ENCODE measurements at places on chromosomes 5 and 9.

DNA sequence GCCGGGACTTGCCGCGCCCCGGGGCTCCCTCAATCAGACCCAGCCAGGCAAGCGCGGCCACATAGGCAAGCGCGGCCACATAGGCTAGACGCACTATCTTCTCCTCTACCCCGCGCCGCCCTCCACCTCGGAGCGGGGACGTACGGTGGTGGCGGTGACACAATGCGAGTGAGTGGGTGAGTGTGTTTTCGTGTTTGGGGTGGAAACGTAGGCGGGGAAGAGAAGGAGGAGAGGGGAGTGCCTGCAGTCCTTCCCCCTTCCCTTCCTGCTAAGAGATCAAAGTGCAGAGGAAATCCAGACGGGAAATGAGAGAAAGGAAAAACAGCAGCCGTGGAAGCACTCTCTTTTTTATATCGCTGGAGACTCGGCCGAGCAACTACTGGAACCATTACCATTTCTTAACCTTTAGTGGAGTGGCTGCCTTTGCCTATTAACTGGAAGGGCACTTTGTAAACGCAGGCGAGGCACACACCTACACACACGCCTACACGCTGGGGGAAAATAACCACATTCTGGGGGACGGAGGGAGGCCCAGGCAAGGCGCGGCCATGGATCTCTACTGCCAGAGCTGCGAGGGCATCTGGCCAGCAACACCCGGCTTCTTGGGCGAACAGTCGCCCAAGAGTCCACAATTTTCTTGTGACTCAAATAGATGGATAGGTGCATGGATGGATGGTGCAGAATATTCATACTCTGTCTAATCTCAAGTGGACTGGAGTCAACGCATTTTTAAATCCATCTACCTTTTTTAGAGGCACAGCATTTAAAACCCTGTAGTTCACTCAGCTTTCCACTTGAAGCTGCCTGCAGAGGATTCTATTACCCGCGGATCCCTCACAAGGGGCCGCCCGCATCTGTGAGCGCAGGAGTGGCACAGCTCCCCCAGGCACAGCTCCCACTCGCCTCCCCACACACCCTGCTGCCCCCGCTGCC, 2.1 kb downstream of the EDIL3 start:
- no peak for DNase-seq

- no peak for DNase-seq
These were observed 37.6 kb downstream of the ARL15 start for GRCh38 chr5:54272746-54273145.

- DNase-seq, result no peak
These were observed 538.5 kb upstream of the DMAC1 start for GRCh38 chr9:8337834-8338766.

DNA sequence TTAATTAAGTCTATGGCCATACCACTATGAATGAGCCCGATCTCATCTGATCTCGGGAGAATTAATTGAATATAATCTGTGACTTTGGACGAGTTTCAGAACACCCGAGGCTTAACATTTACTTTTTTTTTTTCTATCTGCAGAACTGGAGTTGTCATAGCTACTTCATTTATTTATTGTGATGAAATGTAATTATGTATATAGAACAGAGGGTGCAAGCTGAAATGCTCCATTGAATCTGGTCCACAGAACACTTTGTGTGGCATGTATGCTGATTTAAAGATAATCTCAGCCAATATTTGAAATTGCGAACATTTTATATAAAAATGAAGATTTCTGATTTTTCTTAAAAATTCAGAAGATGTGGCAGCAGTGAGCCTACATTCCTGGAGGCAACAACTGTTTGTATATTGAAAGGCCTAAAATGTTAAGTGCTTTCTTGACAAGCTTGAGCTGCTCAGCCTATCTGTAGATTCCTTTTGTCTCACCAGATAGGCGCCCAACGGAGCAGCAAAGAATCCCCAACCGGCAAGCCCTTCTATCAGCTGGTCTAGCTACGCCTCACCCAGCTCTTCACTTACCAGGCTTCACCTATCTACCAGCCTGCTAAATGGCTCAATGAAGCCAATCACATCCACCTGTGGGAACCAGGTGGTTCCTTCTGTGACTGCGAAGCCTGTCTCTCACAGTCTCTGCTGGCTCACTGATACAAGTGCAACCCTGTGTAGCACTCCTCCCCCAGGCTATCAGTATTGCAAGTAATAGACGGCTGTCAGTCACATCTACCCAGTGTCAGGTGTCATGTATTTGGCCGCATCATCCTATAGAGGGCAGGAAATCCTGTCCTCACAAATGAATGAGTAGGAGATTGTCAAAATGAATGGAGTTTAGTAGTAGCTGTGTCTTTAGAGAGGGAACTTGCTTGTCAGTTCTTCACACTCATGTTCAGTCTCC, 170.6 kb upstream of the MRPS30 start:
- DNase-seq, result no peak

- no peak for DNase-seq
These were observed 62.9 kb upstream of the PPARGC1B start for GRCh38 chr5:149667084-149667828.

DNA sequence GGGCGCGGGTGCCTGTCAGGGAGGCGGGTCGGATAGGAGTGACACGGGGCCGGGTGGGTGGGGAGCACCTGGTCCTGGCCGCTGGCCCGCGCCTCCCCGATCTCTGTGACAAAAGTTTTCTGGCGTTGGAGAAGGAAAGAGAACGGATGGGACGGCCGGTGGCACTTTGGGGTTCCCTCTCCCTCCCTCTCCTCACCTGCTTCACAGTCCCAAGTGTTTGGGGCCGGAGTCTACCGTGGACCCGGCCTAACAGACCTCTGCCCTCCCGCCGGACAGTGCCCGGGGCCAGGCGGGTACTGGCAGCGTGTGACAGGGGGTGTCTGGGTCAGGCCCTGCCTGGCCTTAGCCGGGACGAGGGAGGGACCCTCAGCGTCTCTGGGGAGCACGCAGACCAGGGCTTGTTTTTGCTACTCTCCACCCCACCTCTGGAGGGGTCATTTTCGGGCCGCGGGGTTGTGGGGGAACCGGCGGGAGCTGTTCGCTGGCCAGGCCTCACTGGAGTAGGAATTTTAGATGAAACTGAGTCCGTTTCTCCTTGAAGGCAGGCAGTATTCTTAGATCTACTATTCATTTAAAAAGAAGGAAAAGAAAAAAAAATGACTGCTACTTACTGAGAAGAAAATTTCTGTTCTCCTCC, 1.7 kb downstream of the PRDM6 start:
- DNase-seq, result no peak

GRCh38 chr5:143008809-143009521, 238.8 kb downstream of the ARHGAP26 start:
- peak; percentile 26 for DNase-seq

GRCh38 chr5:10975945-10976344, 214.9 kb upstream of the DAP start:
- no peak for DNase-seq

DNA sequence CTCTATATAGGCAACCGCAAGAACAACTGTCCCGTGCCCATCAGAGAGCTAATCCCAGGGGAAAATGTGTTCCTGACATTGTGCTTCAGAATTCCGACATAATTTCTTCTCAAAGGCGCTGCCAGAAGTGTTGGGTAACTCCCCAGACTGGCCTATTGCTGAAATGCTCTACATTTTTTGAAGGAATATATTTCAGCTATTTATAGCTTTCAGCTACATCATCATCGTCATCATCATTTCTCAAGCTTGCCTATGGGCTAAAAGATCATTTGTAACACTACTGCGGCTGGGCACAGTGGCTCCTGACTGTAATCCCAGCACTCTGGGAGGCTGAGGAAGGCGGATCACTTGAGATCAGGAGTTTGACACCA, 49.7 kb downstream of the MYO10 start:
- no peak for DNase-seq

GRCh38 chr5:34525761-34526160, 130.4 kb upstream of the RAI14 start:
- no peak for DNase-seq

GRCh38 chr5:135230251-135230925, 168.6 kb downstream of the MACROH2A1 start:
- no peak for DNase-seq

DNA sequence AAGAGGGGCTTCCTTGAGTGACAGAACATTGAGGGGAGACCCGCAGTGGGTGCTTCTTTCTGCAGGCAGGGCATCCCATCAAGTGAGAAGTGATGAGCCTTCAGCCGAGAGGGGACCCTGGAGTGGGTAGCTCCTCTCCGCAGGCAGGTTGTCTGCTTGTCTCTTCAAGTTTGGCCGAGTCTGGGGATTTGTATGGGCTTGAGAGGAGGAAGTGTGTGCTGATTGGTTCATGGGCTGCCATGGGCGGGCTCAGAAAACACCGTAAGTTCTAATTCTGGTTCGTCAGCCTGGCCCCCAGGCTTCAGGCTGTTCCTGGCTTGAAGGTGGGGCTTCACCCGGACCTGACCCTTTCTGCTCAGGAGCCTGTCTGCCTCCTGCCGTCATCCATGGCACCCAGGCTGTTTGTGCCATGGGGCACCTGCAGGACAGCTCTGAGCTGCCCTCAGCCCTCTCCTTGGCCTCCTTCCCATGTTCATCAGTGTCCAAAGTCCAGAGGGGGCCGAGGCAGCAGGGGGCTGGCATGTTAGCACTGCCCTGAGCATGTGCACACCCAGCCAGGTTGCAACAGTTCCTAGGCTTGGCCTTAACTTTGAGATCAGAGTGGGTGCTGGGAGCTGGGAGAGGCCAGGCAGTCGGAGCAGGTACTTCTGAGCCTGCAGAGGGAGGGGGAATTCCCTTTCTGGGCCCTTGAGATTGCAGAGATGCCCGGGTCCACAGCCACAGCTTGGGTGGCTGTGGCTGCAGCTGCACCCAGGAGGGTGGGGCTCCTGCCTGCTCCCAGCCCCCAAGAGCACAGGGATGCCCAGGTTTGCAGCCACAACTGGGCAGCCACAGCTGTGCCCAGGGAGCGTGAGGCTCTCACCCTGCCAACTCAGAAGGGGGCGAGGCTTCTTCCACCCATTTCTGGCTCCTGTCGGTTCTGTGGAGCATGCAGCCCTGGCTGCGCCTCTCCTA, 13.5 kb upstream of the DHFR start:
- DNase-seq, result no peak

DNA sequence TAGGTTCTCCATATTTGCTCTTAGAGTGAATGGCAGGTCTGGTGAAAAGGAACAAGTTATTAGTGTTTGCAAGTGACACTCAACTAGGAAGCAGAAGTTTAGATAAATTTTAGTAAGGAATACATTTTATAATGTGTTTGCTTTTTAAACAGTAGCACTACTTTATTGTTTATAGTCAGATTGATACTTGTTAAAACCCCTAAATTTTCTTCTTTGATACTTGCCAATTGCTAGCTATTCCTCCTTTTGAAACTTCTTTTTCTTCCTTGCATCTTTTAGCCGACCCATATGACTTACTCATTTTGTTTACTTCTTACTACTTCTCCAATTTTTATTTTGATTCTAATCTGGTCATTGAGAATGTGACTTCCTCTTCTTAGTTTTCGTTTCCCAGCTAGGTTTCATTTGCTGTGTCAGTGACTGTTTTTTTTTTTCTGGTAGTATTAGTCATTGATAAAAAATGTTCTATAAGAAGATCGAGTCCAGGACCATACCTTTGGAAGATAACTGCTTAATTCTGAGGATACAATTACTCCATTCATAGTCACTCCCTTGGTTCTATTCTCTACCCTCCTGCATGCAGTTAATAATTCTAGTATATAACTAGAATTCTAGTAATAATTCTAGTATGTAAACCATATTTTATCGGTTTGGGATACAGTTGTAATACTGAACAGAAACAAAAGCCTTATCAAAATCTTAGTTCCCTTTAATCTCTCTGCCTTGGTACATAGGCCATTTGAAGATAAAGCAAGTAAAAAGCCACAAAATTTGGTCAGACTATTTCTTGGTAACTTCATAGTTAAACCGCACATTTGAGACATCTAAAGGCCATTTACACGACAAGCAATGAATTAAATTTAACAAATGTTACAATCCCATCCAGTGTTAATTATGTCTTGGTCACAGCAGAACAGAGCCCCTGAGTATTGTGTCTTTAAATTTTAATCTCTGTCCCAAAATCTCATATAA, 2.8 kb upstream of the RICTOR start:
- no peak for DNase-seq

DNA sequence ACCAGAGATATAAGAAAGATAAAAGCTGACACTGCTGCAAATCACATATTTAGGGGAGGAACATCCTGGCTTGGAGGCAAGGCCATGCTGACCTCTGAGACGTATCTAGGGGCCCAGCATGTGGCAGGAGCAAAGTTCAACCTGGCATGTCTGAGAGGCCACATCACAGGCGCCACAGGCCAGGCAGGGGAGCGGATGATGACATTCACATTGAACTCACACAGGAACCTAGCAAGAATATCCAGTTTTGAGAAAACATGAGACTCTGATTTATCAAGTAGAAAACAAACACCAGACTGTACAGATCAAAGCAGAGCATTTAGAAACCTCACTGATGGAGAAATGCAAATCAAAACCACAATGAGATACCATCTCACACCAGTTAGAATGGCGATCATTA, 64.2 kb upstream of the STK32A start:
- no peak for DNase-seq

Measured in stimulated activated CD4-positive, alpha-beta T cell treated with anti-CD3 and anti-CD28 coated beads, Interleukin-15, amount 100 ng/mL, for 1 hour (primary cell).